NB4 (cell line): ENCODE measurements at places on chromosomes 5 and 9.

GRCh38 chr9:132609829-132610228, 27.4 kb downstream of the BARHL1 start:
- no peak for DNase-seq

DNA sequence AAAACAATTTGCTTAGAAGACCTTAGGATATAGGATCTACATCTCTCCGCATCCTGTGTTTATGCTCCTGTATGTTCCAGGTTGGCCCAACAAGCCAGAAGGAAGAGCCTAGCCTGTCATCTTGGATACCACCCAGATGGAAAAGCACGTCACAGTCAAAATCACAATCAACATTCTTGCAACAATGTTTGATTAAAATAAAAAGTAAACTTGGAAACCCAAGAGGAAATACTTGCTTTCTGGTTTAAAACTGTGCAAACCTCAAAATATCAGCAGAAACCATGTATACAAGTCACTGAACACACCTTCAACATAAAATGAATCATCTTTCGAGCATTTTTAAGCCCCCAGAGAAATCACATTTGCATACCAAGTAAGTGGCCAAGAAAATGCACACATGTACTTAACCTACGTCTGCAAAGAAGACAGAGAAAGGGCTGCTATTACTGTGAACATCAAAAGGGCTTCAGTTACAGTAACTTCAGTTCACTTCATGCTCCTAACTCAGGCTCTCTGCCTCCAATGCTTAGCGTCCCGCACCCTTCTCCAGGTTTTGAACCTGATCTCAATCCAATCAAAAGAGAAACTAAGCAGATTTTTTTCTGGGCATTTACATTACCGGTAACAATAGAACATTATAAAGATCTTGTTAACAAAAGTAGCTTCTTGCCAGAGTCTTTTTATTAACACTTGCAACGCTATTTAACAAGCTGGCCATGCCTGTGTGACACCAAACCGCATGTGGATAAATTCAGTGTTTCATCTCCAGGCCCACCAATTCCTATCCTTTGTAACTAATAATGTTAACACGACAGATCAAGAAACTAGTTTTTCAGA, 1.3 kb downstream of the ENC1 start:
- peak; percentile 39 for DNase-seq

DNA sequence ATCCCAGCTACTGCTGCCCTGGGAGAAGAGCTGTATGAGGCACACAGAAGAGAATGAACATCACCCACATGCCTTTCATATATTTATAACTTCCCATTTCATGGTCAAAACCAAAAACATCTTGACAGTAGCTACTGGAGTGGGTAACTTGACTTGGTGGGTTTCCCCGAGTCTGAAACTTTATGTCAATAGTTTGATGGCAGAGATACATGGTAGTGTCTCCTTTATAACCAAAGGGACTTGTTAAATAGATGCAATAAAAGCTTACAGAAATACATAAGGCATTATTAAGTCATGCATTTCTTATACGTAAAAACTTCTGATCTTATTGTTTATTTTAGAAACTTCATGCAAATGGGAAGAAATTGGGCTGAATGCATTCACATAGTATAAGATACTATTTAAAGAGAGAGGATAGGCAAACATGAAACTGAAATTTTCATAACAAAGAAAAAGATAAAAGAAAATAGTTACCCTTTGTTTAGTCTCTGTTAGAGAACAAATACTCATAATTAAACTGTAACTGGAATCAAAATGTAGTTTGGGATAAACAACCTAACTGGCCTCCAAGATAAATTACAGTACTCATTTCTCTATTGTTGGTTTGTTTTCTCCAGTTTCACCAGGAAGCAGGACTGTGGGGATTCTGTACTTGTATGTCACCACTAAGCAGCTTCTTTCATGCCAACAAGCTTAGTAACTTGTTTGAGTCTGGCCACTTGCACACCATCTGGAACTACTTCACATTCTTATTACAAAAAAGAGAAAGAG, 459.3 kb upstream of the MEF2C start:
- no peak for DNase-seq

GRCh38 chr5:69211200-69211599, 21.8 kb downstream of the CENPH start:
- DNase-seq, result no peak

GRCh38 chr5:154141745-154142221, 48.8 kb upstream of the GALNT10 start:
- no peak for DNase-seq

- DNase-seq, result no peak
Measured at GRCh38 chr9:7947577-7947976, 148.0 kb upstream of the DMAC1 start.

DNA sequence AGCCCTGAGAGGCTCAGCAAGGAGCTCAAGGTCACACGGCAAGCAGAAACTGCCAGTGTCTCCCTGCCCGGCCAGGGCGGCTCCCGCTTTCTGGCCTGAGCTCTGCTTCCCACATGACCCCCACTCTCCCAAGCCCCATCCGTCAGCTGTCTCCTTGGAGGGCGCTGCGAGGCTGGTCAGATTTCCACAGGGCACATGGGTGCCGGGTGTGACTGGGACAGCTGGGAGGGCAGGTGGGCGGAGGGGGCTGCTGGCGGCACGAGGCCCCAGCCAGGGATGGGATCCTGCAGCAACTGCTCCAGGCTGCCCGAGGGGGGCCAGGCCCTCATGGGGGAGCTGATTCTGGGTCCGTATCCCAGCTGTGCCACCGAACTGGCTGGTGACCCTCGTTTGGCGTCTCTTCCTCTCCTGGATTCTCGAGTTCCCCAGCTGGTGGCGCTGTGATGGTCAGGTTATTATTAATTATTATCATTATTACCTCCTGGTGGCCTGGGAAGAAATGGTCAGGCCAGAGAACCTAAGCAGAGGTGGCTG, 12.9 kb upstream of the WDR38 start:
- no peak for DNase-seq

DNA sequence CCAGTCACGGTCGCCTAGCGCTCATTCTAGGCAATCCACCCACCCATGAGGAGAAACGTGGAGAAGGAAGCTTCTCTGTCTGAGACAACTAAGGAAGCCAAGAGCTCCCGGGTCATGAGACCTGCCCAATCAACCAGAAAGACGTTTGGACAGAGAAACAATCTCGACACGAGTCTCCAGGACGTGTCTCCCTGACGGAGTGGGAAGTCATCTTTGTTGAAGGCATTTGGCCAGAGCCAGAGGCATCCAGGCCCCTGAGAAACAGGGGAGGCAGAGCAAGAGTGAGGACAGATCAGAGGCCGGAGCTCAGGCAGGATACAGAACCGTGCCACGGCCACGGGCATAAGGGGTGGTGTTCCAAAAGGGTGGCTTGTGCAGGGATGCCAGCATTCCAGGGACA, 479.0 kb downstream of the SPATA31A7 start:
- no peak for DNase-seq
